ENCODE measurements at places on chromosomes 16 and 17. TPM values are rescaled to one million over a fixed set of nuclear protein-coding genes. Genes with fewer than 3 reads are reported as not detected.

The HAP1 gene
- polyA plus RNA-seq = 0.17 TPM

The NEUROD2 gene
- not detected for polyA plus RNA-seq

The ERAL1 gene
- 28.5 TPM for polyA plus RNA-seq

The KRTAP2-3 gene
- polyA plus RNA-seq = not detected

DNA sequence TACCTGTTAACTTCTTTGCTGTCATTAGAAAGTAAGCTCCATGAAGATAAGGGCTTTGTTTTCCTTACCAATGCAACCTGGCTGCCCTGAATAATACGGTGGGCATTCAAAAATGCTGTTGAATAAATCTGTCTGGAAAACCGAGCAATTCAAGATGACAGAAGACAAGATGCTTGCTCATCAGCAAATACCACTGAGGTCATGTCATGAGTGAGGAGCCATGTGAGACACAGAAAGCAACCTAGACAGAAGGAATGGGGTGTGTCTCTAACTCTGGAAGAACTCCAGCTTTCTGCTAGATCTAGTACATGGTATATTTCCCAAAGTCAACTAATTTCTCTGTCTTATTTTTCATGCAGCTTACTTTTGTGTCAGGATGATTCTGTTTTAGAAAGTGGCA is 64.2 kb downstream of the STH start:
- H3K4me3 ChIP-seq = no peak overlapping the region
- no peak overlapping the region for H3K27ac ChIP-seq
- no peaks in the 10 kb centered on the region for H3K36me3 ChIP-seq
- no peaks in the 10 kb centered on the region for H3K27me3 ChIP-seq

DNA sequence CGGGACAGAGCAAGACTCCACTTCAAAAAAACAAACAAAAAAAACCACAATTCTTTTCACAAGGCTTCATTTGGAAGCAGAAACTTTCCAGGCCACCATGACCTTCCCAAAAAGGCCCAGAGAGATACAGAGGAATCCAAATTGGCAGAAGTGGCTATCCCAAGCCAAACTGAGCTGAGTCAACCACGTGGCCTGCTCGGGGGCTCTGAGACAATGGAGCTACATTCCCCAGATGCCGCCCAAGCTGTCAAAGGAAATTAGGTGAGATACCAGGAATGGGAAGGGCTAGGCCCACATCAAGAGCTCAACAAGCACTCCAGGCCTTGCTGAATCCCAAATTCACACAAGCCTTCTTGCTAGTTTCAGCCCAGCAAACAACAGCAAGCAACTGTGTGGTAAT is 5.7 kb upstream of the EXOSC6 start:
- H3K4me3 ChIP-seq = no peak overlapping the region
- no peak overlapping the region for H3K27ac ChIP-seq
- H3K27me3 ChIP-seq = no peaks in the 10 kb centered on the region
- DNase-seq = no peak

GRCh38 chr16:67528222-67528869 is at the start of gene RIPOR1:
TSS of gene RIPOR1 (plus strand) at chr16:67528829. CDS start at chr16:67538447, 9,618 bp downstream.
- H3K27ac ChIP-seq = peak within 1 kb of the TSS; percentile 56
- peak; percentile 75 for DNase-seq
- peak within 1 kb of the TSS; percentile 88 for H3K4me3 ChIP-seq
- H3K36me3 ChIP-seq = no peaks in the 10 kb centered on the region
- H3K4me1 ChIP-seq = peaks cover 12% of the 10 kb centered on the region
